ENCODE measurements at places on chromosomes 2 and 18.

DNA sequence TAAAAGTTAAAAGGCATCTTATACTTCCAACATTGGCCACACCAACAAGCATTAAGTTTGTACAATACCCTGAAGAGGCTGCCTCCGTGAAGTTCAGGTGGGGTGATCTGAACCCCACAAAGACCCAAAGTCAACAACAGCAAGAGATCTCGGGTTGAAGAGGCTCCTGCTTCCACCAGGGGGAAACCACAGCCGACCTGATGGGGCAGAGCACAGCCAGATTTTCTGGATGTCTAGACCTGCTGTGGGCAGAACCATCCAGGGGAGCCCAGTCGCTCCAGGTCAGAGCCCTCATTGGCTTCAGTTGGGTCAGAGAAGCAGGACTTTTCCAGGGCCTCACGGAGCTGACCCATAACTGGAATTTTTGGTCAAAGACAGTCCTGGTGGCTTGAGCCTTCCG is 66.5 kb upstream of the ACKR3 start:
- DNase-seq = no peak

DNA sequence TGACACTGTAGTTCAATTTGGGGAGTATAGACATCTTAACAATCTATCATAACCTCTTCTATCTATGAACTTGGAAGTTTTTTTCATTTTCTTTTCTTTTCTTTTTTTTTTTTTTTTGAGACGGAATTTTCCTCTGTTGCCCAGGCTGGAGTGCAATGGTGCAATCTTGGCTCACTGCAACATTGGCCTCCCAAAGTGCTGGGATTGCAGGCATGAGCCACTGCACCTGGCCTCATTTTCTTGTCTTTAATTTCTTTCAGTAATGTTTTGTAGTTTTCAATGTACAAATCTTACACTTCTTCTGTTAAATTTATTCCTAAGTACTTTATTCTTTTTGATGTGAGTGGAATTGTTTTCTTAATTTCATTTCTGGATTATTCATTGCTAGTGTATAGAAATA is 14.6 kb downstream of the ASAP2 start:
- DNase-seq = no peak

GRCh38 chr2:236344446-236344845 is 80.2 kb upstream of the ASB18 start:
- DNase-seq = no peak

- DNase-seq = no peak
Measured at GRCh38 chr2:36441816-36442215, 86.2 kb downstream of the CRIM1 start.

DNA sequence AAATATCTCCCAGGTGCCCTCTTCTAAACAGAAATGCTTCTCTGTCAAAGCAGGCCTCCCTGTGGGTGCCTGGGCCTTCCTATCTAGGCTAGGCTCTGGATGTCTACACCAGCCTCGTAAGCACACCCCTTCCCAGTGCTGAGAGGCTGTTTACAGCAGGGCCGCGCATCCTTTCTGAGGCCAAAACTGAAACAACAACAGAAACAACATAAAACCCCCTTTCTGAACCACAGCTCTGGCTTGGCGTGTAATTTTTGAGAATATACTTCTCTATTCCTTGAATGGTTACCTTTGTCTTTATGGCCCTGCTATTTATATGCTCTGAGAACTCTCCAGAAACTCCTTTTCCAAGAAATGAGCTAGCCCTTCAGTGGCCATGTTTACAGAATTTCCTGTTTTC is 118.4 kb downstream of the BCL2L11 start:
- DNase-seq = no peak

GRCh38 chr2:176821350-176821749 is 391.2 kb upstream of the HNRNPA3 start:
- DNase-seq = no peak

- DNase-seq = no peak
Measured at GRCh38 chr2:1728821-1729220, 15.5 kb downstream of the PXDN start.

GRCh38 chr2:86199834-86200177 is 549 bp downstream of the MRPL35 start:
- no peak for DNase-seq

GRCh38 chr18:59353079-59353680 is 5.9 kb downstream of the LMAN1 start:
- no peak for DNase-seq

DNA sequence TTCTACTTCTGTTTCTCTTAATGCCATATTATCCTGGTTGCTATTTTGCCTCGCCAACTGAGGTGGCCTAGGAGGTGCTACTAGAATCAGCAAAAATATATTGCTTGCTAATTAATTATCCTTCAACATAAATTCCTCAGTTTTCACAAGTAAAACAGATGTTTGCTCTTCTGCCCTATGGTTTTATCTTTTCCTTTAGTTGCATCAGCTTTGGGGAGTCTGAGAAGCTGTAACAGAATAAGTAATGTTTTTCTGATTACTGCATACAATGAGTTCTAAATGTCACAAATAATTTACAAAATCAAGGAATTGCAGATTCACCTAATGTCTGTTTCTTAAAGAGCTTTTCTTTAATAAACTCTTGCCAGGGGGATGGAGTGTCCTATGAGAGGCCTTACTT is 36.7 kb downstream of the GULP1 start:
- no peak for DNase-seq

GRCh38 chr2:141534666-141535362 is 596.0 kb downstream of the LRP1B start:
- no peak for DNase-seq

GRCh38 chr18:59272891-59273758 is at the start of gene RAX:
Gene RAX (minus strand): TSS chr18:59273454. CDS start chr18:59273206, 248 bp downstream.
- no peak for DNase-seq

GRCh38 chr2:99801327-99801901 is 311.6 kb upstream of the REV1 start:
- DNase-seq = no peak

DNA sequence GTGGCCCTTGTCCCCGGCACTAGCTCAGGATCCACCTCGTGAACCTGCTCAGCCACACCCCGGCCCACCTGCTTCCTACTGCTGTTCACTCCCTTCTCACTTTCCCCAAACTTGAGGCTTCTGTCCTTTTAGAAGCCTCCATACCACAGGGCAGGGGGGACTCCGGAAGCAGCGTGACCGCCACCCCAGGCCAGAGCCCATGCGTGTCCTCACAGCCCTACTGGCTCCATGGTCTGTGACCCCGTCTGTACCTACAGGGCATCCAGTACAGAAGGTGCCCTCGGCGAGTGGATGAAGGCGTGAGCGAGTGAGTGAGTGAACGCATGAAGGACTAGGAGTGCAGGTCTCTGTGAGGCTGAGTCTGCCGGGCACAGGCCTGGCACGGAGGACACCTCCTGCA is 253.2 kb downstream of the TWIST2 start:
- DNase-seq = no peak

DNA sequence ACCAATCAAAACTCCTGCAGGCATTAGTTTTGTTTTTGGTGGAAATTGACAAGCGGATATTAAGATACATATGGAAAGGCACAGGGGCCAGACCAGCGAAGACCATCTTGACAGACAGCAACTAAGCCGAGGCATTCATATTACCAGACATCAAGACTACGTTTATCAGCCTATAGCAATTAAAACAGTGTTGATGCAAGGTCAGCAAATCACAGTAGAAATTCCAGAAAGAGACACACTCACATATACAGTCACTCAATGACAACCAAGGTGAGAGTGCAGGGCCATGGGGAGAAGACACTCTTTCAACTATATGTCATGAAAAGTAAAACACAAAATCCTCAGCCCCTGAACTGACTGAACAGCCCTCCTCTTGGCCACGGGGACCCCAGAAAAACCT is 164.6 kb downstream of the TPO start:
- no peak for DNase-seq

GRCh38 chr2:127642706-127643438 is 3.1 kb upstream of the GPR17 start:
- DNase-seq = no peak
